ENCODE measurements at places on chromosomes 7 and 10. TPM values are rescaled to one million over a fixed set of nuclear protein-coding genes. Genes with fewer than 3 reads are reported as not detected.

The CPN1 gene
- total RNA-seq = not detected

The TFAM gene
- 30.0 TPM for total RNA-seq

The ZNF804B gene
- not detected for total RNA-seq

The MKI67 gene
- total RNA-seq = 10.1 TPM

The HMX3 gene
- total RNA-seq = not detected

The PIK3AP1 gene
- 0.12 TPM for total RNA-seq

The AKR1D1 gene
- not detected for total RNA-seq

The TMEM176A gene
- total RNA-seq = 0.22 TPM

The VSTM4 gene
- 1.1 TPM for total RNA-seq

The ZNF273 gene
- 3.7 TPM for total RNA-seq

The C10orf62 gene
- total RNA-seq = 0.11 TPM

The GPR15LG gene
- not detected for total RNA-seq

The ADIRF gene
- total RNA-seq = 73.0 TPM

The PKD2L1 gene
- total RNA-seq = under 0.01 TPM

The TMEM140 gene
- 6.2 TPM for total RNA-seq

The ATRNL1 gene
- total RNA-seq = 1.00 TPM

The HHEX gene
- total RNA-seq = 0.62 TPM

The CDH23 gene
- total RNA-seq = 0.12 TPM

The TPST1 gene
- 45.7 TPM for total RNA-seq

The ABHD11 gene
- 37.1 TPM for total RNA-seq

The PRPS1L1 gene
- not detected for total RNA-seq

The FAM25G gene
- total RNA-seq = not detected

The ABCB4 gene
- total RNA-seq = 0.44 TPM

The NUDT5 gene
- 76.7 TPM for total RNA-seq

The KBTBD2 gene
- 56.4 TPM for total RNA-seq

The IFIT1B gene
- not detected for total RNA-seq

The NMT2 gene
- total RNA-seq = 39.0 TPM

The CDC14C gene
- total RNA-seq = not detected

All from uterine smooth muscle cell (primary cell).